NCI-H748 treated with DMSO at 0.1 percent for 48 hours (cell line): ENCODE measurements at places on chromosomes 11 and 22.

- no peak for DNase-seq
These were observed 2.3 kb downstream of the POLR2L start for GRCh38 chr11:839875-840617.

GRCh38 chr11:46238078-46238966 lies 39.1 kb upstream of the CREB3L1 start:
- DNase-seq, result no peak

- no peak for DNase-seq
These were observed 12.4 kb upstream of the KCNE3 start for GRCh38 chr11:74479732-74480123.

GRCh38 chr11:68343761-68344256 lies 31.4 kb downstream of the LRP5 start:
- no peak for DNase-seq

- no peak for DNase-seq
These were observed 41.3 kb downstream of the NEU3 start for GRCh38 chr11:75029836-75030631.

DNA sequence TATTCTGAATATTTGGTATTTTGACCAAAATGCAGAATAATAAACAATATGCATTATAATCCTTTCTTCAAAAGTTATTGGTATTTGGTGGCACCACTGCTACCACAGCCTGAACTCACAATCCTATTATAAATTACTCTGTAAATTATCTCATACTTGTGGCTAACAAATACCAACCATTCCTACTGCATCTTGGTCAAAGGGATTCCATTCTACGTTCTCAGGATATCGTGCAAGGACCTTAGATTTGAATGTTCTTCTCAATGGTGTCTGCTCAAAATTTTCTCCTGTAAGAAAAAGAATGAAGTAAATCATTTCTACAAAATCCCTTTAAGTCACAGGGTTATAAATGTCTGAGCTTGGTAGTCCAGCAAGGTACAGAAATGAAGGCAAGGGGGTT lies 58.7 kb downstream of the DENND5A start:
- DNase-seq, result no peak

DNA sequence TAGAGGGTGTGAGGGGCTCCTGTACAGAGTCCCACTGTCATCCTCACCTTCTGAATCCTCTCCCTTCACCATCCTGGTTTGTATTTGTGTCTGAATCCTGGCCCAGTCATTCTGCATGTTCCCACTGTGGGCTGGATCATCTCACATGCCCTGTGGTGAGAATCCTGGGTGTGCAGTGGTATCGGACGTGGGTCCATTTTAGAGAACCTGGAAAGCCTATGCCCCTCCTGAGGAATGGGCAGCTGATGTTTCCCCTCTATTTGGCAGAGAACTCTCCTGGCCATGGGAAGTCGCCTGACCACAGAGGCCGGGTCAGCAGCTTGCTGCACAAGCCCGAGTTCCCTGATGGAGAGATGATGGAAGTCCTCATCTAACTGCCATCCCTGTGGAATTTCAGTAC lies 102.3 kb downstream of the AMOTL1 start:
- no peak for DNase-seq

- DNase-seq, result no peak
These were observed 385.3 kb downstream of the DYNC2H1 start for GRCh38 chr11:103494491-103494890.

DNA sequence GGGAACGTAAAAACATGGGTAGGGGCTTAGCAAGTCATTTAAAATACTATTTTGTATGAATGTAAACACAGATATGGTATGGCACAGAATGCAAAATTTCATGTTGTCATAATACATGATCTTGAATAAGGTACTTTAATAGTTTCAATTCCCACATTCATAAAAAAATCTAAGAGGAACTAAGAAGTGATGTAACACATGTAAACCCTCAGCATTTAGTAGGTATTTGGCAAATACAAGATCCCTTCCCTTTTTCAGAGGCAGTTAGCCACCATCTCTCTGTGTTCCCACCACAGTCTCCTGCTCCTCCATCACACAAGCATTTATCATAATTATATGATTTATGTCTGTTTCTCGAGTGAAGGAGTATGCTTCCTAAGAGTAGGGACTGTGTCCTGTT lies 251.8 kb downstream of the TENM4 start:
- DNase-seq, result no peak

DNA sequence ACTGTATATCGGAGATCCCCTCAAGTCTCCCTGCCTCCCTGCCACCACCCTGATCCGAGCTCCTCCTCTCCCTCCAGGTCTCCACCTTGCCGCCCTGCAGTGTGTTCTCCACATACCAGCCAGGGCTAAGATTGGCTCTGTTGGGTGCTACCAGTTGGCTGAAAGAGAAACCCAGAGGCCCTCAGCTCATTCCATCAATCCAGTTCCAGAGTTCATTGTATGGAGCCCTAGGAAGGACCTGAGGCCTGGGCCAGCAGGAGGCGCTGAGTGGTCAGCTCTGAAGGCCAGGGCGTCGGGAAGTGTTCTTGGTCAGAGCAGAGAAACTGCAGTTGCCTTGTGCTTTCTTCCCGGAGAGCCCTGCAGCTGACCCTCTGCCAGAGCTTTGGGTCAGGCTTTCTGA lies 2.2 kb upstream of the TOP3B start:
- DNase-seq, result no peak

DNA sequence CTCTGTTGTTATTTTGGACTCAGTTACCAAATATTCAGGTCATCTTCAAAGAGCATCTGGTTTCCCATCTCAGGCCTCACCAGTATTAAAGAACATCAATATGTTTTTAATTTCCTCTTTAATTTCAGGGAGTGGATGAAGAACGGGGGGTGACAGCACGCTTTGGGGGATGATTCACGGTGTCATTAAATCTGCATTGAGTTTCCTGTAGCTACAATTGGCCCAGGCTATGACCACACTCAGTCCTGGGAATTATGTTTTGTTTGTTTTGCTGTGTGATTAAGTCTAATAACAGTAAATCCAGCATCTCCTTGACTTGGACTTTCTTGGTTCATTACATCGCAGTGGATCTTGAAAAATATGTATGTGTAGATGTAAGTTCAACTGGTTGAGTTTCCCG lies 149.7 kb upstream of the SEZ6L start:
- DNase-seq, result no peak

DNA sequence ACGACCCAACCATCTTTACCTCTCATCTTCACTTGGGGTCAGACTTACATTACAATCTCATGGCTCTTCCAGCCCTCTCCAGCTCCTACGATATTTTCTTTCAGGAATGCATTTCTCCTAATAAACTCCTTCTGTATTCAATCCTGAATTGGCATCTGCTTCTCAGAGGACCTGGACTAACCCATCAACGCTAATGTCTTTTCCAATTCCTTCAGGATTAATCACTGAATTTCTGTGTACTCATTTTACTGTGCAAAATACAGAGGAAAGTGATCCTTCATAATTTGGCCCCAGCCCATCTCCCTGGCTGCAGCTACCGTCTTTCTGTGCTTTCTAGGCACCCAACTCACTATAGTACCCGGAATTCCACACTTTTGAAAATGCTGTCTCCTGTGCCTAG lies 239.2 kb downstream of the METTL15 start:
- no peak for DNase-seq

- no peak for DNase-seq
These were observed 997.5 kb downstream of the TBC1D22A start for GRCh38 chr22:47759909-47760308.

- DNase-seq, result no peak
These were observed 149.1 kb upstream of the SOX6 start for GRCh38 chr11:16505481-16505880.

GRCh38 chr11:106794058-106794457 lies 224.2 kb downstream of the GUCY1A2 start:
- DNase-seq, result no peak

DNA sequence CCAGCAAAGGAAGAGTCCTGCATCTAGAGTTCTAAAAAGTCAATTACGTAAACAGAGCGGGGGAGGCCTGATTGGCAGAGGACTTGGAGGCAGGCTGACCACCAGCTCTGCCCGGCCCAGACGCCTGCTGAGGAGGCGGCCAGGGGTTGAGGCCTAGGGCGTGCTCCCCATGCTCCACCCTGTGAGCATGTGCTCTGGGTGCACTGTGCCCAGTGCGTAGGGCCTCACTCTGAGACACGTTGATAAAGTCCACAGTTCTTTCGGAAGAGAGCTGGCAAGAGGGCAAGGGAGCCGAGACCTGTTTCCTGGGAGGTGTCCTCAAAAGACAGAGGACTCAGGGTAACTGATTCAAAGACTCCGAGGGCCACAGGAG lies 25.2 kb downstream of the GRIK4 start:
- DNase-seq, result no peak

GRCh38 chr11:75627906-75628668 lies 40.8 kb downstream of the MAP6 start:
- DNase-seq, result no peak

GRCh38 chr11:662689-663274 lies 25.7 kb downstream of the DRD4 start:
- DNase-seq, result peak; percentile 10

DNA sequence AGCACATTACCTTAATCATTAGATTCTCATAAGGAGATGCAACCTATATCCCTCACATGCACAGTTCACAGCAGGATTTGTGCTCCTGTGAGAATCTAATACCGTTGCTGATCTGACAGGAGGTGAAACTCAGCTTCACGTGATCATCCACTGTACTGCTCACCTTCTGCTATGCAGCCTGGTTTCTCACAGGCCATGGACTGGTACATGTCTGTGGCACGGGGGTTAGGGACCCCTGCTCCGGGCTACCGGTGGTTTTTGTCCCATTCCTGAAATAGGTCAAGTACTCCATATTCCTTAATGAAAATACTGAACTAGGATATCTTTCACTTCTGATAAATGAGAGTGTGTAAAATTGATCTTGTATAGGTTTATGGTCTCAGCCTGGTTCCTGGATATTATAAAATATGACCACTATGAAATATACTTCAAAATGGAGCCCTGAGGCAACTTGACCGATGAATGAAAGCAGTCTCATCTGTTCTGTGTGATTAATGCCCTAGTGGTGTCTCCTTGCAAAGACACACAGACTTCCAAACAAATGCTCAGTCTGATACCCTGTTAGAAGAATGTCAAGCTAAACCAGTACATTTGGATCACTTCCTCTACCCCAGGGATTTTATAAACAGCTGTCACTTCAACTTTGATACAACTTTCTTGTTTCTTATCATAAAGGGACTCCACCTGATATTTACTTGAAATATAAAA lies 492.9 kb upstream of the ANO3 start:
- no peak for DNase-seq

GRCh38 chr22:20026204-20026908 lies 5.4 kb downstream of the TANGO2 start:
- no peak for DNase-seq

- DNase-seq, result no peak
These were observed 6.1 kb upstream of the SSTR3 start for GRCh38 chr22:37218399-37218770.

DNA sequence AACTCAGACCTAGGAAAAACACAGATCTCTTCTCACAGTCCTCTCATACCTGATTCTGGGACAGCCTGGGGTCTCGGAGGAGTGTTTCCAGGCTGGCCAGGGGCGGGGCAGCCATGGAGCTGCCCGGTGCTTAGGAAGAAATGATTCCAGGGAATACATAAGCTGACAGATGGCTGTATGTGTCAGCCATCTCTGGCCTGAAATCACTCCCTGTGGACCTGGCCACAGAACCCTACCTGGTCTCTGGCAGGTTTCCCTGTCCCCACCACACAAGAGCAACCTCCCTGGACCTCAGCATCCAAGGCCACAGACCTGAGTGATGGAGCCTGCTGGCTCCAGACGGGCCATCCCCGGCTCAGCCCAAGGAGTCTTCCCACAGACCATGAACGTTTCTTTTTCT lies 10.0 kb downstream of the GGA1 start:
- DNase-seq, result no peak

DNA sequence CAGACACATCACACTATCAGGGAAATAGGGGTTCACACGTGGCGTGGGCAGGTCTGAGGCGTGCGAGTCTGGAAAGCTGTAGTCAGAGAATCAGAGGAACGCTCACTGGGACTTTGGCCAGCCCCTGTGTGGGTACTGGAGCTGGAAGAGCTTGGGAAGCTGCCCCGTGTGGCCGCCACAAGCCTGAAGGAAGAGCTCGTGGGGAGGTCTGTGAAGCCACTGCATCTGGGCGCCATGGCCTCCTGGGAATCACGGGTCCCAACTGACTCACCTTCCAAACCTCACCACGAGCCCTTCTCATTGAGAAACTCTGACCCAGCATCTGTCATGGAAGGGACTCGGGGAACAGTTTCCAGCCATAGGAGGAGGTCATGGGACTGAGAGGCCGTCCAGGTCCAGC lies 5.9 kb upstream of the MRGPRF start:
- DNase-seq, result no peak

DNA sequence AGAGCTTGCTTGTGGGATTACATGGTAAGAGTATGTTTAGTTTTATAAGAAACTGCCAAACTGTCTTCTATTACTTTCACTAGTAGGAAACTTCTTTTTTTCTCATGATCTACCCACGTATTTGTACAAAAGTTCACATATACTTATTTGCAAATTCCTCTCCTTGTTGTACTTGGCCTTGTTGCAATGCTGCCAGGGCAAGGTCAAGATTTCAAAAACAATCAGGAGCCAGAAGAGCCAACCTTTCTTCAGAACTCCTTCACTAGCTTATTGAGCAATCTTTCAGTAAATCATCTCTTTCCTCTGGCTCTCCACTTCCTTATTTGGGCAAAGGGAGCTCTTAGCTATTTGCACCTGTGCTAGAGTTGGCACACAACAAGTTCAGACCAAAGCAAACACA lies 9.7 kb downstream of the SRSF8 start:
- no peak for DNase-seq

GRCh38 chr11:47616726-47617416 lies 22.7 kb upstream of the C1QTNF4 start:
- DNase-seq, result peak; percentile 25

DNA sequence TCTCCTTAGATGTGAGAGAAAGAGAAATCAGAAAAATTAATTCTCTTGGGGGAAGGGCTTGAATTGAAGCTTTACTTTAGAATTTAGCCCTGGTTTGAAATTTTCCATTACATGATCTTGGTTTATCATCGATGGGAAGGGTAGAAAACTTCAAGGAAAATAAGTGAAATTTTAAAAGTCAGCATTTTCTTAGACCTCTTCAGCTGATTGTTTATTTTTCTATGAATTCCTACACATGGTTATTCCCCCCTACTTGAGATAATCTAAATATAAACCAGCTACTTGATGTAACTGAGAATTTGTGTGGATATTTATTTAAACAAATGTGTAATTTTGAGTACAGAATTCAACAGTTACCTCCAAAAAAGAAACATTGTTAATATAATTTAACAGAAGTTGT lies 10.9 kb downstream of the PIH1D2 start:
- DNase-seq, result no peak

DNA sequence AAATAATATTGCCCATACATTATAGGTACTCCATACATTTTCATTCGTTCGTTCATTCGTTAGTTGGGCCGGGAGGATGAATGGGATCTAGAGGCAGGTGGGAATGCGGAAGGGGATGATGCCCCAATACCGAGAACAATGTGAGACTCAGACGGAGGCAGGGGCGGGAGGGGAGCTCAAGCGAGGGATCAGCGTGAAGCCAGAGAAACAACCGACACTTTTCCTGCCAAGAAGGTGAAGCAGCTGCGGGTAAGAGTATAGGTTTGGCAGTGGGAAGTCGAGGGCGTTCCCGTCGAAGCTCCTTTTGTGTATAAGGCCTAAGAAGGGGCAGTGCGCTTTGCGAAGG lies 1.1 kb upstream of the ARHGEF17 start:
- DNase-seq, result no peak

GRCh38 chr11:19539861-19540260 lies 172.8 kb upstream of the NAV2 start:
- no peak for DNase-seq
